Activated CD4-positive, CD25-positive, alpha-beta regulatory T cell (primary cell): ENCODE measurements at places on chromosomes 7 and 10.

GRCh38 chr7:84274029-84274638, 79.5 kb upstream of the SEMA3A start:
- DNase-seq: no peak

GRCh38 chr10:1661416-1661815, 75.9 kb downstream of the ADARB2 start:
- no peak for DNase-seq

GRCh38 chr10:113305871-113306270, 247.0 kb upstream of the HABP2 start:
- no peak for DNase-seq

DNA sequence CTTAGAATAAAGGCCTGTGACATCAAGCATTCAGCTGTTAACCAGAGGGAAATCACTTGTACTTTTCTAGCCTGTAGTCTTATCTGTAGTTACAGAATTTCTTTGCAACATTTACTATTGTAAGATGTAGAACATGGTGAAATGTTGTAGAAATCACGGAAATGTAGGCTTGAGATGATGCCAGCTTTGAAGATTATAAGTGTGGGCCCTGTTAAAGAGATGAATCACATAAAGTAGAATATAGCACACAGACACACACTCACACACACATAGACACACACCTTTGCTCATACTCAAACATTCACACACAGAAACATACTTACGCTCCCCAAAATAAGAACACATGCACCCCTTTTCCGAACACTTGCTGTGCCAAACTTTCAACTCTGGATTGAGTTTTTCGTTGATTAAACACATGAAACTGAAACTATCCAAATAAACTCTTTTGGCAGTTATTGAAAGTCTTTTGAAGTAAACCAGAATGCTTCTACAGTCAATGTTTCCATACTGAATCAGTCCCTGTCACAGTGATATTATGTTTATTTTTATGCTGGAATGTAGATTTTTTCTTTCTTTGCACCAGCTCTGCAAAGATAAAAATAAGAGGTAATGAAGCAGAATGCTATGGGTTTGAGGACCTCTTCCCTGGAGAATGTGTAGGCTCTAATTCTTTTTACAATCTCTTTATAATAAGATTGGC, 230.3 kb upstream of the MEOX2 start:
- no peak for DNase-seq

GRCh38 chr7:157253850-157254249, 83.0 kb upstream of the DNAJB6 start:
- no peak for DNase-seq

DNA sequence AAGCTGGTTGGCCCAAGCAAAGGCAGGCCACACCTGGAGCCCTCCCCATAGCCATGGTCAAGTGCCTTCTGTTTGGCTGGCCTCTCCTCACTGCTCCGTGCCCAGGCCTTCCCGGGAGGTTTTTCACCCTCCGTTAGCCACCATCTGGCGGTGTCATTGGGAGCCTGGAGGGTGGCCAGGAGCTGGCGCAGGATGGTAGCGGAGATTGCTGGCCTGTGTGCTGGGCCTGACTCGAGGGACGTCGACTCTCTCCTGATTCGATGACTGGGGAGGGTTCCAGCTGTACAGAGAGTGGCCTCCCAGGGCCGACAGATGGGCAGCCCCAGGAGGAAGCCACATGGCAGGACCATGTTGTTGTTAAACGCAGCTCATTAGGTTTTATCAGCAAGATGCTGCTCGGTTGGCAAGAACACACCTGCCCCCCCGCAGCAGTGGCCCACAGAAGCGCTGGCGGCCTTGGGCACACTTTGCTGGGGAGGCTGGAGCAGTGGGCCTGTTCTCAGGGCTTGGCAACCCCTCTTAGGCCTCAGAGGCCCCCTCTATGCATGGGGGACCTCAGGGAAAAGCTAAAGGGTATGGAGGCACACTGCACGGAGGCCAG, 64.0 kb upstream of the CACUL1 start:
- no peak for DNase-seq

DNA sequence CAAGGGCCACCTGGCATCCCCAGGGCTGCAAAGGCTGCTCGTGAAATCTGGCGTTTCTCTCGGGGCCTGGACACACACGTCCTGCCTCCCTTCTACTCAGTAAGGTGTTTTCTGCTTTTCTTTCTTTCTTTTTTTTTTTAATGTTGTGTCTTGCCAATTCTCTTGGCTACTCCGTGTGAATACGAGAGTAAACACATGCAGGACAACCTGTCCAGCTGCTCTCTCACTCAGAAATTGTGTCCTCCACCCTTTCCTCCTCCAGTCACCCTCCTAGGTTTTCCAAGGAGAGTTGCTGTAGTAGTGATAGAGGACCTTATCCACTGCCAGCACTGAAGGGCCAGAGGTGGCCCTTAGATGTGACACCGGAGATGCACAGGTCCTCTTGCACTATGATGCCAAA, 858 bp upstream of the TEX36 start:
- no peak for DNase-seq

- no peak for DNase-seq
These were observed 24.6 kb upstream of the ZNF716 start for GRCh38 chr7:57425239-57425944.

GRCh38 chr10:88553116-88553752, 29.9 kb downstream of the RNLS start:
- no peak for DNase-seq

- DNase-seq: no peak
These were observed 80.0 kb upstream of the FAM180A start for GRCh38 chr7:135828604-135829003.

DNA sequence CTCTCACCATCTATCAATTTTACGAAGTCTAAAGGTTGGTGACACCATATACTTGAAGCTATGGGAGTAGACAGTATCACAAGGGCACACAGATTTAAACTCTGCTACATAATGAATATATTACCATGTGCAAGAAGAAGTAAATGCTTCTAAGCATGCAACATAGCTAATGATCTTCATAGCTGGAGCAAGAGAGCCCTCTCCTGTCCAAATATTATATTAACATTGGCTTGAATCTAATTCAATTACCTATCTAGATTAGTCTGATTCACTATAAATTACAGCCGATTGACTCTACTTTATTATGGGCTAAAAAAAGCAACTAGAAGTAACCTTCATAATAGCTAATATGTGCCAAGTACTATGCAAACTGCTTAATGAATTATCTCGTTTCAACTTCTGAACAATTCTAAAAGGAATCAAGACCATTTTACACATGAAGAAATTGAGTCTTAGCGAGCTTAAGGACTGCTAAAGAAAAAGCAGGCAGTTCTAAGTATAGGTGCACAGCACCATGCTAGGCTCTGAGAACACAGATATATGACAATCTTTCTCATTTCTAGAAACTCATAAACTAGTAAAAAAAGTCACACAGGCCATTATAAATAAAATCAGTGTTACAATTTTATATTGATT, 21.9 kb downstream of the FRA10AC1 start:
- DNase-seq: no peak

DNA sequence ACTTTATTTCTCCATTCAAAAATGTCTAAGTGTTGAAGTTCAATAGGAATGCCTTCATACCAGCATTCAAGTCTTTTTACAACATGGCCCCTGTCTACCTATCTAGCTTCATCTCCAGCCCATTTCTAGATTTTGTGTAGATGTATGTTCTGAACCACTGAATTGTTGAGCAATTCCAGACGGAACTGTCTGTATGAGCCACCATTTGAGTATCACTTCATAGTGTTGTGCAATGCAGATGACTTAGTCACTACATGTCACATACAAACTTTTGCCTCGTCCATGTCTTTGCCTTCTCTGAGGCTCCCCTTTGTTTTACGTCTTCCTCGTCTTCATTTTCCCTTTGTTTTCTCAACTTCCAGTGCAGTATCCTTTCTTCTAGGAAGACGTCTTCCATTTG, 118.1 kb downstream of the INHBA start:
- no peak for DNase-seq

- no peak for DNase-seq
These were observed 57.6 kb downstream of the MALSU1 start for GRCh38 chr7:23356726-23357125.

- DNase-seq: no peak
These were observed 12.0 kb downstream of the ZNF800 start for GRCh38 chr7:127380479-127380878.

DNA sequence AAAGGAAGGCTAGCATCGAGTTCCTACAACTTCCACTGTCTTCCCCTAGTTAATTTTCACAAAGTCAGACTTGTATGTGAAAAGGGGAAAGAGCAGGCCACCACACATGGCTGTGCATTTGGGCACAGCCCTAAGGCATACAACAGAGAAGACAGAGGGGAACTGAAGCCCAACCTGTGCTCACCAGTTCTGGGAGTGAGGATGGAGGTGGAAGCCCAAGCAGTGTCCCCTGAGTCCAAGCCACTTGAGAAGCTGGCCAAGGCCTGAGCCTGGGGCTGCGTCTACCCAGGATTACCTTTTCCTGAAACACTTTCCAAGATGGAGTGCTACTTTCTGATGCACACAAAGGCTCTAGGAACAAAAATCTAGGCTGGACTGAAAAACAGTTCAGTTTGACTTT, 20.3 kb downstream of the GPNMB start:
- no peak for DNase-seq

DNA sequence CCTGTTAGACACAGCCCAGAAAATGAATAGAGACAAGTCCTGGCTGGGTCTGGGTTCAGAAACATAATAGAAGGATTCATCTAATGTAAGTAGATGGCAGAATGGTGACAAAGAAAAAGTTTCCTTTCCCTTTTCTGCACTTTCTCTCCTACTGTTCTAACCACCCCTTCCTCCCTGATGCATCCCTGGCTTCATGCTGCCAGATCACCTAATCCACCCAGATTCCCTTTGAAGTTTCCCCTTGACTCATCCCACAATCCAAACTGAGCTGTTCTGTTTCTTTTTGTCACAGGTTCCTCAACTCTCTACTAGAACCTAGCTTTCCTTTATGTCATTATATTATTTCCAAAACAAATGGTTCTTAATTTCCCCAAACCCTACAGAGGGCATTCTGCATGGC, 1.1 kb upstream of the MACC1 start:
- DNase-seq: no peak

GRCh38 chr10:1642600-1643160, 94.6 kb downstream of the ADARB2 start:
- no peak for DNase-seq

DNA sequence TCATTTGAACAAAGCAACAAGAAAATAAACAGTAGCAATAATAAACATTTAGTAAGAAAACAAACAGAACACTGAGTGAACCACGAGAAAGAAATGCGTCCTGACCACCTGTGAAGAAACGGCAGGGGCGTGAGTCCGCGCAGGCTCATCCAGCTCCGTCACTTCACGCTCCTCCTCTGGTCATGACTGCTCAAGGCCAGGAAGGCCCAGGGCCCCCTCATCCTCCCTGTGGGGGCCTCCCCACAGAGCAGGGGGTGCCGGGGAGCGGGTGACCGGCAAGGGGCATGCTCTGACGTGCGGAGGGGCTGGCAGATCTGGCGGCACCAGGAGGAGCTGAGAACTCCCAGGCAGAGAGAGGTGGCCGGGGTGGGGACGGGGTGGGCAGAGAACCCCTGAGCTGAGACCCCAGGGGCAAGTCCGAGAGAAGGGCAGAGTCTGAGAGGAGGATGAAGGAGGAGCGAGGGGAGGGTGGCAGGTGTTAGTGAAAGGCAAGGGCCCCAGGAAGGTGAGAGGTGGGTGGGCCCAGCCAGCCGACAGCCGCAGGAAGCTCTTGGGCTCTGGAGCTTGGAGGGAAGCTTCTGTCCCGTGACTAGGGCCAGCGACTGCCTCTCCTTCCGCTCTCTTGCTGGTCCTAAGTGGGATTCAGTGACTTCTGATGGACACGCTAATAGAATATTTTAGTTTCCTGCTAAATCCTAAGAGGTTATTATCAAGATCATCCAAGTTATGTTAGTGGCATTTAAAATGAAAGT, 223.9 kb downstream of the TCERG1L start:
- DNase-seq: no peak

DNA sequence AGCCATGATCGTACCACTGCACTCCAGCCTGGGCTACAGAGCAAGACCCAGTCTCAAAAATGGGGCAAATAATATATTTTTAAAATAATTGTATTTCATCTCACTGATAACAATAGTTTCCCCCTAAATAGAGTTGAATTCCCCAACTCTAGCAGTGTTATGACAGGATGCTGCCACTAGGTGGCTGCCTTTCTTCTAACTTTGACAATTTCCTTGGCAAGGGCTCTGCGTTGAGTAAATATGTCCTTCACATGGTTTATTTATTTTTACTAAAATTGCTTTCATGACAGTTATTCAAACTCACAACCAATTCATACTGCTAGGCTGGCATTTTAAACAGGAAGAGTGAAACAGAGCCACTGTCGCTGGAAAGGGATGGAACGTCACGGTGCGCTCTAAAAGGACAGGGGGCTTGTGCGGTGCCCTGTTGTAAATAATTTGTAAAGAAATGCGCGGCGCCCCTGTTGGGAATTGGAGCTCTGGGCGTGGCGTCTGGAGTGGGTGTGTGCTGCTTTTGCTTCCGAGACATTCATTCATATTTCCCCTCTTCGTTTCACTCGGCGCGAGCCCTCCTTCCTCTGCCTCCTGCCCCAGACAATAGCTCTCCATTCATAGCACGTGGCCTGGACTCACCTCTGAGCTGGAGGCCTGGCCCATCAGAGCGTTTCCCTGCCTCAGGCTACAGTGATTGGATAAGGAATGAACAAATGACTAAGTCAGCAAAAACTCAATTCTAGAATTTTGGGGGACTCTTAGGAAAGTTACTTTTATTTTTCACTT, 20.5 kb upstream of the PITRM1 start:
- peak; percentile 13 for DNase-seq

- DNase-seq: no peak
These were observed 231.6 kb upstream of the IGFBP3 start for GRCh38 chr7:46152696-46153095.

DNA sequence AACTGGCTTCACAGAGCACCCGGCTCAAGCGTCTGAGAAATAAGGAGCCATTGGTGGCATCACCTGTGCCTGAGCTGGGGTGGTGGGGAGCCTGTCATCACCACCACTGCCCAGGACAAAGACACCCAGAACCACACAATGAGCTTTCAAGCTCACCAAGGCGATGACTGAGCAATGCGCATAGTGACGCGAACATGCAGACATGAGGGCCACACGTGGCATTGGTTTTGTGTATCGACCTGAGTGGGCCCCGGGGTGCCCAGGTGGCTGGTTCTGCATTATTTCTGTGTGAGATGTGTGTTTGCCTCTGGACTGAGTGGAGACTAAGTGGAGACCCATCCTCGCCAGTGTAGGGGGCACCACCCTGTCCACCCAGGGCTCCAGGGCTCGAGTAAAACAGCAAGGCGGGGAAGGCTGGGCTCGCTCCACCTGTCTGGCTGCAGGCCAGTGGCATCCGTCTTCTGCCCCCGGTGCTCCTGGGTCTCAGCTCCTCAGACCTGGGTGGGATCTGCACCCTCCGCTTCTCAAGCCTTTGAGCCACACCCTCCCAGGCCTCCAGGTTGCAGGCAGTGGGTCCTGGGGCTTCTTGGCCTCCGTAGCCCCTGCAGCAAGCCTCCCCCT, 92.6 kb downstream of the DIP2C start:
- no peak for DNase-seq
